Stimulated activated CD4-positive, alpha-beta T cell treated with anti-CD3 and anti-CD28 coated beads, Interleukin-15, amount 100 ng/mL, for 1 hour (primary cell): ENCODE measurements at places on chromosomes 3 and 15.

GRCh38 chr3:127667119-127667681 is 5.6 kb upstream of the ABTB1 start:
- DNase-seq: no peak

DNA sequence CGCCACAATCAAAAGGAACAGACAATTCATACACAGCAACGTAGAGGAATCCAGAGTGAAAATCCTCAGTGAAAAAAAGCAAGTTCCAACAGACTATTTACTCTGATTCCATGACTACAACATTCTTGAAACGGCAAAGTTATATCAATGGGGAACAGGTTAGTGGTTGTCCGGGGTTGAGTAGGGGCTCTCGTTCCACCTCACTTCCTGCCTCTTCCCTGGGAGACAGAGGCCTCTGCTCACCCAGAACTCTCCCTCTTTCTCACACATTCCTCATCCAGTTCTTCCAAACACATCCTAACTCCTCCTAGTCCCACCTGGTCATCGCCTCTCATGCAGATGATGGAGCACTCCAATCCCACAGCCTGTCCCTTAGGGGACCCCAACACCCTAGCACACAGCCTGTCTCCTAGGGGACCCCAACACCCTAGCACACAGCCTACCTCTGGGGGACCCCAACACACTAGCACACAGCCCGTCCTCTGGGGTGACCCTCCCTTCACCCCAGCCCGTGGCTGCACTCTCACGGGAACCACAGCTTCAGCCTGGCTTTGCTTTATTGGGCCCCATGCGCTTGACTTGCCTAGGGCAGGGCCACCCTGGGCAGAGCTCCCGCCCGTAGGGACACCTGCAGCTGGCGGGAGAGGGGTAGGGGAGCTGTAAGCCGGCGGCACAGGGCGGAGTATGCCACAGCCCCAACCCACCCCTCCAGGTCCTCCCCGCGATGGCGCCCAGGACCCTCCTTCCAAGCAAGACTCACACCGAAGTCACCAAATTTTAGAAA is 5.2 kb downstream of the OCA2 start:
- DNase-seq: no peak

DNA sequence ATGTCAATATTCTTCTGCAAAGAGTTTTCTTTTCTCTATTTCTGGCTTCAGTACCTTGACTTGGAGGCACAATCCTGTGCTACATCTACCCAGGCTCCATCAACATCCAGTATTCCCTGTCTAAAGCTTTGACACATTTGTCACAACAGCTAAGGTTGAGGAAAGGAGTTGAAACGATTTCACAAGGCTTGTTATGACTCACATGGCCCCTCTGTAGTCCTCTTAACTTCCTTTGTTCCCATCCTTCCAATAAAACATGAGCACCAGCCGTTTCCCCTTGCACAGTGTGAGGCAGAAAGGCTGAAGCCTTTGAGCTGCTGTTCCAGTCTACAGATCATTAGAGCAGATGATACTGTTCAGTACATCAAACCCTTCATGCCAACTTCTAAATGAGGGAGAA is 163.0 kb upstream of the TMCO5A start:
- no peak for DNase-seq

- DNase-seq: no peak
These were observed 27.7 kb downstream of the PTX3 start for GRCh38 chr3:157464321-157464720.

GRCh38 chr3:43287500-43287873 is 1.1 kb downstream of the SNRK start:
- DNase-seq: no peak

DNA sequence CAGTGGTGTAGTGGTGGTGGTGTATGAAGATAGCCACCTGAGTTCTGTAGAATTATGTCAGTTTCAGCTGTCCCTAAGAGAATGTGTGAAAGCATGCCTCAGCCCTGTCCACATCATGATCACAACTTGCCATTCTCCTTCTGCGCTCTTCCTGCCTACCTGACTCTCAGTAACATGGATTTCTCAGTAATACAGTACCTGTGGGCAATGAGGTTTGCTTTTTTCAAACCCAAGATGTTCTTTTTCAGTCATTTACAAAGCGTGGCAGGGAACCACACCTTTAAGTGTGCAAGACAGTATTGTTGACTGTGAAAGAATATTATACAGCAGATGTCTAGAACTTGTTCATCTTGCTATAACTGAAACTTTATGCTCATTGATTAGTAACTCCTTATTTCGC is 38.9 kb downstream of the PSMD6 start:
- no peak for DNase-seq

- no peak for DNase-seq
These were observed 35.6 kb downstream of the SNAPC5 start for GRCh38 chr15:66461917-66462316.

DNA sequence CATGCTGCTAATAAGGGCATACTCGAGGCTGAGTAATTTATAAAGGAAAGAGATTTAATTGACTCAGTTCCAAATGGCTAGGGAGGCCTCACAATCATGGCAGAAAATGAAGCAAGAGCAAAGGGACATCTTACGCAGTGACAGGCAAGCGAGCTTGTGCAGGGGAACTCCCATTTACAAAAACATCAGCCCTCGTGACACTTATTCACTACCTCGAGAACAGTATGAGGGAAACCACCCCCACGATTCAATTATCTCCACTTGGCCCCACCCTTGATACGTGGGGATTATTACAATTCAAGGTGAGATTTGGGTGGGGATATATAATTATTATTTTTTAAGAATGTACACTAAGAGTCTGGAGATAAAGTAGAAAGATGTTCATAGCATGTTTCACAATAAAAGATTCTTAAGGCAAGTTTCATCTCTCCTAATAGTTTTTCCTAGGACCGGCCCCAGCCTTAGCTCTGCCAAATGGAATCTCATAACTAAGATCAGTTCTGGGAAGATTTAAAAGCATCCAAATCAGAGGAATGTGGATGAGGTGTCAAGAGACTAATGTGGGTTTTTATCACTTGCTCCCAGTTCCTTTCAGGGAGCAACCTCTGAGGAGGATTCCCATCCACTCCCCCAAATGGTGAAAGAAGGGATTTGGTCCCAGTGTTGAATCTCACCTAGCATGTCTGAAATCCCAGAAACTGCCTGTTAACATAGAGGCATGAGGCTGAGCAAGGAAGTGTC is 221.0 kb downstream of the ZMAT3 start:
- DNase-seq: no peak

GRCh38 chr3:16290007-16290826 is 25.2 kb downstream of the OXNAD1 start:
- no peak for DNase-seq

GRCh38 chr3:42661593-42662022 is 8.1 kb downstream of the ZBTB47 start:
- DNase-seq: no peak

DNA sequence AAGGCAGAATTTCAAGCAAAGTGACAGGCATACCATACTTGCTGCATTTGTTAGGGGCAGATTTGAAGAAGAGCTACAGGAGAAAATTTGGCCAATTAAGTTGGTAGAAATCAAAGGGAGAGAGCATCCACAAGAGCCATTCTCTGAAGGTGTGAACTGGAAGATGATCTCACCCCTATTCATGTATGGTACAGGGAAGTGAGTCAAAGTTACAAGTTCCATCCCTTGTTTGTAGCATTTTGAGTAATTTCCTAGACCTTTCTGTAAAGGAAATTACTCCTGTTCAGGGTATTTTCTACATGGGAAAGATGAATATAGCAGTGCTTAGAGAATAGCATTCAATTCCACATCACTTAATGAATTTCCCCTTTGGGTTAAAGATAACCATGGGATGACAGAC is 28.4 kb downstream of the TTC14 start:
- DNase-seq: no peak

DNA sequence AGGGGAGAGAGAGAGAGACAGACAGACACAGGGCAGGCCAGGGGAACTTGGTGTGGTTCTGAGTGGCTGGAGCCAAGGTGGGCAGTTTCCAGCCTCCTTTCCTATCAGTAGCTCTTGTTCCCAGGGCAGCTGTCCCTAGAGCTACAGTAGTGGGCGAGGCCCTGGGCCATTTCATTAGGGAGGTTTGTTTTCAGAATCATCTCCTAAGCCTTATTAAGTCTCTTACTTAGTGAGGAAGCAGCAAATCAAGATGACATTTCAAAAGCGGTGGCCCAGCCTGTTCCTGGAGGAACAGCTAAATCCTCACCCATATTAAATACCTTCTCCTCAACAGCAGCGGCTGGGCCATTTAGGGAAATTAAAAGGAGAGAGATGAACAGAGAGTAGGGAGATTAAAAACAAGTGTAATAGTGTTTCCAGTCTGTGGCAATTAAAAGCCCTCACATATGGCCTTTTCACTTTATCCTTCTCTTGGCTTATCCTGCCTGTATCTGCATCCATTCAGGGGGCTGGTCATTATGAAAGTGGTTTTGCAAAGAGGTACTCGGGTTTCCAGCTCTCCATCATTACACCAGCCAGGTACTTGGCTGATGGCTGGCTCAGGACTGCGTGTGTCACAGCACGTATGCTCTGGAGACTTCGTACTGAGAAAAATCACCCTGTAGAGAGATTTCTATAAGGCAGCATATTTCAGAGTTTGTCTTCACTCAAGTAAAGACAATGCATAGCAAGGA is 91.9 kb upstream of the PRR23C start:
- DNase-seq: no peak

- no peak for DNase-seq
These were observed 443.3 kb downstream of the MAGI1 start for GRCh38 chr3:65595222-65596028.

- no peak for DNase-seq
These were observed 78.8 kb downstream of the DLG1 start for GRCh38 chr3:197219619-197220018.

- DNase-seq: no peak
These were observed 15.8 kb upstream of the STIMATE start for GRCh38 chr3:52912885-52913731.

DNA sequence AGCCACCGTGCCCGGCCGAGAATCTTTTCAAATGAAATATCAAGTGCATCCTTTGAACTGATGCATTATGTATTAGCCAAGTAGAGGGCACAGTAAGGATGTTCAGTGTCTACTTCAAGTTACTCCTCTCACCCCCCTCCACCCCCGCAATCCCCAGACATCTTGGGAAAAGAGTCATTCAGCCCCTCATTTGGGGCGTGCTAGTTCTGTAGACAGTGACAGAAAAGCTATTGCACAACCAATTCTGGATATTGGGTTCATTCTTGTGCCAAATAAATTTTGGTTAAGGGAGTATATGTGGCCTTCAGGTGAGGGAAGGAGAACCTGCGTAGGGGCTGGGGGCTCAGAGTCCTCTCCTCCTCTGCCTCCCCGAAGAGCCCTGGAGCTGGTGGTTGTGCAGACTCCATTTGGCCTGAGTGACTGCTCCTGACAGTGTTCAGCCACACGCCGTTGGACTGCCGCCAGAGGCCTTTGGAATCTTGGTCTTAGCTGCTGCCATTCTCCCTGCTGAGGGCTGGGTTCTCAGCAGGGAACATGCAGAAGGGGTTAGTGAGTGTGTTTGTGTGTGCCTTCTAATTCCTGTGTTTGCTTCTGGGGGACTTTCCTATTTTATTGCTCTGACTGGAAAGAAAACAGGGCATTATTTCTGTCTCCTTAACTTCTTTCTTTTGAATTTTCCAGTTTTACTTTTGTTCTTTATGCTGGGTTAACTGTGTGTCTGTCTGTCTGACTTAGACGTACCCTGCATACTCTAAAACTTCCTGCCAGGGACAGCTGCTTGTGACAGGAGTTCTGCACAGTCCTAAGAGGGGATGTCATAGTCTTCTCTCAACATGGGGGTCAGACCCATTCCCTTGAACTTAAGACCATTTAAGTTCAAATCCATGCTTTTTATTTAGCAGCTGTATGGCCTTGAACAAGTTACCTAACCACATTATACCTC is 21.0 kb downstream of the RARB start:
- DNase-seq: no peak

GRCh38 chr3:106004137-106004681 is 135.4 kb upstream of the CBLB start:
- no peak for DNase-seq

DNA sequence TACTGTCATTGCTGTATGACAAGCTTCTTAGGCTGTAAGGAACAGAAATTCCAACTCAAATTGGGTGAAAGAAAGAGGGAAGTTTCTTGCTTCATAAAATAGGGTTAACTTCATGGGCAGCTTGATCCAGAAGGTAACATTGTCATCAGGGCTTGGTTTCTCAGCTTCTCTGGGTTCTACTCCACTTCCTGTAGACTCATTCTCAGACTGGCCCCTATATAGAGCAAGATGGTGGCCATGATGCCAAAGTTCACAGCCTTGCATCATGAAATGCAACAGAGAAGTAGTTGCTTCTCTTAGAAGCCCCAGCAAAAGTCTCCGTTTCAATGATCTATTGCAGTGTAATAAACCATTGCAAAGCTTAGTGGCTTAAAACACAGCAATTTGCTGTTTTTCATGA is 33.6 kb downstream of the TMEM40 start:
- no peak for DNase-seq

GRCh38 chr15:85415783-85416182 is 35.4 kb downstream of the AKAP13 start:
- no peak for DNase-seq

GRCh38 chr15:29795610-29796009 is 26.7 kb downstream of the TJP1 start:
- no peak for DNase-seq

DNA sequence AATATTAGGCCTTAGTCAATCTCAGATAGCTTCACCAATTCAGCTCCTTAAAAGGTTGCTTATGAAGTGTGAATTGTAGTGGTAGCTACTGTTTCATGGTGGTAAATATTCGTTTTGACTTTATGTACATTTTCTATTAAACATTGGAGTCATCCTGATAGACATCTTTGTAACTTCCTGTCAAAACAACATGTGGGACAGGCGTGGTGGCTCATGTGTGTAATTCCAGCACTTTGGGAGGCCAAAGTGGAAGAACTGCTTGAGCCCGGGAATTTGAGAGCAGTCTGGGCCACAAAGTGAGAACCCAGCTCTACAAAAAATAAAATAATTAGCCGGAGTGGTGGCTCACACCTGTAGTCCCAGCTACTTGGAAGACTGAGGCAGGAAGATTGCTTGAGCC is 2.0 kb upstream of the TRIM59 start:
- DNase-seq: no peak

DNA sequence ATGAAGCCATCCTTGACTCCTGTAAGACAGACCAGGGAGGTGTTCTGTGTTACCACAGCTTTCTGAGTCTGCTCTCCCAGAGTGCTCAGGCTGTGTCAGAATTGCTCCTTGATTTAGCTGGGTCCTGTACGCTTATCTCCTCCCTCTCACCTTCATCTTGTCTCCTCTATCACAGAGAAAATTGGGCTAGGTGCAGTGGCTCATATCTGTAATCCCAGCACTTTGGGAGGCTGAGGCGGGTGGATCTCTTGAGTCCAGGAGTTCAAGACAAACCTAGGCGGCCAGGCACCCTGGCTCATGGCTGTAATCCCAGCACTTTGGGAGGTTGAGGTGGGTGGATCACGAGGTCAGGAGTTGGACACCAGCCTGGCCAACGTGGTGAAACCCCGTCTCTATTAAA is 5.9 kb downstream of the SCAMP5 start:
- DNase-seq: no peak

DNA sequence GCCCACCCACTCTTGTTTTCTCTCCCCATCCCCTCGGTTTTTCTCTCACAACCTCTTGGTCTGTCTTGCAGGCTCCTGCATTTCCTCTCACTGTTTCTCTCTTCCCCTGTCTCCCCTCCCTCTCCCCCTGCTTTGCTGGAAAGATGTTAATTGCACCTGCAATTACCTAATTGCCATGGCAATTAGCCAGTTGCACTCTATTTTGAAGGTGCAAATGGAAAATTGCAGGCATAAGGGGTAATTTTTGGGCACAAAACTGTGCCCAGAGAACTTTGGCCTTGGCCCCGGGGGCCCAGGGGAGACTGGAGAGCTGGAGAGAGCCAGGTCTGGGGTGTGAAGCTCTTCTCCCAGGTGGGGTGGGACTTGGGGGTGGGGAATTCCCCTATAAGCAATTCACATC is 164.5 kb upstream of the TLE3 start:
- DNase-seq: no peak
